ENCODE measurements at places on chromosomes 2 and 18.

DNA sequence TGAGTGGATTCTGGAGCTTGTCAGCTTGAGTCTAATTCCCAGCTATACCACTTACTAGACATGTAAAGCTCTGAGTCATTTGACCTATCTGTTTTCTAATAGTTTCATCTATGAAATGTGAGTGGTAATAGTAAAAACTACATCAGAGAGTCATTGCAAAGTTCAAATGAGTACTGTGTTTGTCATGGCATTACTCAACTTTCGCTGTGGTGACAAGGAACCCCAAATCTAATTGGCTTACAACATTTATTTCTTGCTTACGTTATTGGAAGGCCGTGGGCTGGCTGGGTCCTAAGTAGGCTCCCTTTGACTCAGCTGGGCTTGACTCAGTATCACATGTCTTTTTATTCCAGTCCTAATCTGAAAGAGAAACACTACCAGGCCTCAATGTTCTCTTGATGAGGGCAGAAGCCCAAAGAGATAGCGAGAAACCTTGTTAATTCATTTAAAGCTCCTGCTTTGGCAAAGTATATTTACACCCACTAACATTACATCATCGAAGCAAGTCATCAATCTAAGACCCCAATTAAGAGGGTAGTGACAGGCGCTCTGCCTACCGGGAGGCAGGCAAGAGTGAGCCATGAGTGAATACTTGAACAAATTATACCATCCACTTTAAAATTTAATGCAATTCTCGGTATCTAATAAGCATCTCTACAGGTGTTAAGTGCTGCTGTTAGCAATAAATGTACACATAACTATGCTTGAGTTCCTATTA lies 431.8 kb upstream of the SPHKAP start:
- no peak for DNase-seq

DNA sequence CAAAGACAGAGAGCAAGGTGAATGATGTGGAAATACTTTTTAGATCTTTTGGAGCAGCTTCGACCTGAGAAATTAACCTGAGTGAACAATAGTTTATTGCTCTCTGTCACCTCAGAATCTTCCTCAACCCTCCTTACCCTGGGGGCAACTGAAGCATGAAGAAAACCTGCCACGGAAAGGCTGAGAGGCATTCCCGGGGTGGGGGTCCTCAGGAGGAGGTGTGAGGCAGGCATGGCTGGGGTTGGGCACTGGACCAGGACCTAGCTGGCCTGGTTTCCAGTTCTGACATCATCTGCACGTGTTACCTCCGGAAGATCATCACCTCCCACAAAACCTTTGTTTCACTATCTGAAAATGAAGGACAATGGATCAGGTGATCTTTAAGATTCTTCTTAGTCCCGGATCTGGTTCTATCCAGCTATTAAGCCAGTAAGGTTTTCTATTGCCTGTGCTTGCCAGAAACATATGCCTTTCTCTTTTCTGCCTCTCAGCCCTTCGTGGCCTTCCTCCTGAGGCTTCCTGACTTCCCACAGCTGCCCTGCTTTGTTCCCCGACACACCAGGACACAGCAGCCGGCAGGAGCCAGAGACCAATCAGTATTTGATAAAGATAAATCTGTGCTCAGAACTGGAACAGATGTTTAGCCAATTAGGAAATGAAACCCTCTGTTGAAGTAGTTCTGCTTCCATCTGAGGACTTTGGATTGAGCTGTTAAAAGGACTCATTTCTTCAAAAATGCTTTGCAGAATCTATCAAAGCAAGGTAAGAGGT lies 232.5 kb downstream of the TDRD15 start:
- DNase-seq = no peak

DNA sequence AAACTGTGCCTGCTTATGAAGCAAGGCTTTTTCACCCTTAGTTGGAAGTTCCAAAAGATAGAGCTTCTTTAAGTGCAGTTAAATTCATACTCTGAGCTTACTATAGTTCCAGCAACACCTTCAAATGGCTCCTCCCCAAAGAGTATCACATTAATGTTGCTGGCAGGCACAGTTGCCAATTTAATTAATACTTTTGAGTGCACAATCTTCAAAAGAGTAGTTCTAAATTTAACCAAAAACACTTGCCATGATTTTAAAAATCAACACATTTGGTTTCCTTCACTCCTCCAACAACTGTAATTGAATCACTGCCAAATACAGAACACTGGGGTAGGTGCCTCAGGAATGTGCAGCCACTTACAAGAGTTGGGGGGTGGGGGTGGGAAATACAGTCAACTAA lies 150.6 kb upstream of the UBE2E3 start:
- DNase-seq = no peak

- DNase-seq = no peak
Observed at GRCh38 chr2:238596571-238597551, 170.1 kb downstream of the ASB1 start.

DNA sequence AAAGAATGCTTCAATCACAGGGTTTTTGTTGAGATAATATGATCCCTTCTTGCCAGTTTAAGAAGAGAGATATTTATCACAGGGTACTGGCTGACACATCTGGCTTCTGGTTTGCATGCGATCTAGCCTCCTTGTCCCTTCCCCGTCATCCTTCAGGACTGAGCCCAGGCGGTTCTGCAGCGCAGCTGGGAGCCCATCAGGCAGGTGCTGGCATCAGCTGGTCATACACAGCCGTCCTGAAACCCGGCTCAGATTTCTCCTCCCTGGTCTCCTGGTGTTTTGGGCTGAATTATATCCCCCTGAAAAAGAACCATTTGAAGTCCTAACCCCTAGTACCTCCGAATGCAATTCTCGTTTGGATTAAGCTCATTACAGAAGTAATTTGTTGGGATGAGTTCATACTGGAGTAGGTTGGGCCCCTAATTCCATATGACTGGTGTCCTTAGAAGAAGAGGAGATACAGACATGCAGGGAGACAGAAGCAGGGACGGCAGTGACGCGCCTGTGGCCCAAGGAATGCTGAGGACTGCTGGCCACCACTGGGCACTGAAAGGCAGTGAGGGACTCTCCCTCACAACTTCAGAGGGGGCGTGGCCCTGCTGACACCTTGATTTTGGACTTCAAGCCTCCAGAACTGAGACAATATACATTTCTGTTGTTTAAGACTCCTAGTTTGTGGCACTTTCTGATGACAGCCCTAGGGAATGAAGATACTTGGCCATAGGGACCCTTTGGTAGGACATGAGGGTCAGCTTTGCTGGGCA lies 83.9 kb upstream of the ODC1 start:
- DNase-seq = no peak

- no peak for DNase-seq
Observed at GRCh38 chr2:62136956-62137830, 58.7 kb upstream of the B3GNT2 start.

GRCh38 chr2:128812183-128812940 lies 493.7 kb upstream of the HS6ST1 start:
- DNase-seq = no peak

DNA sequence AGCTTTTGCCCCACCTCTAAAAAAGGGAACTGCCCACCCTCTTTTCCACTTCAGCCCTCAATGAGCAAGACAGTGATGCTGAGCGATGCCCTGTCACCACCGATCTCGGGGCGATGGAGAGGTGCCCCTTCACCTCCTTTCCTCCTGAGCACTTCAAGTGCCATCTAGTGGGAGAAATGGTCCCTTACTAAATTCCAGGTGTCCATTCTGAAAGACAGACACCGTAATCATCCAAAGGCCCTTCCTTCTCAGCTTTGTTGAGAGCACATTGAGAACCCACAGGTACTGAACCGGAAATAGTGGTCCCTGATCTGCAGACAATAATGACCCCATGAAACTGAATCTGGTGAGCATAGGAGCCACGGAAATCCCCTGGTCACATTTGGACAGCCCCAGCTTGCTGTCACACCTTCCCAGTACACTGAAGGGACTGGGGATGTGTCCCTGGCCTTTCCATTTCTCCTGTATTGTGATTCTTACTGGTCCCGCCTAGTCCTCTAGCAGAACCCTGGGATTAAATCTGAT lies 38.5 kb downstream of the KCTD18 start:
- peak; percentile 27 for DNase-seq

DNA sequence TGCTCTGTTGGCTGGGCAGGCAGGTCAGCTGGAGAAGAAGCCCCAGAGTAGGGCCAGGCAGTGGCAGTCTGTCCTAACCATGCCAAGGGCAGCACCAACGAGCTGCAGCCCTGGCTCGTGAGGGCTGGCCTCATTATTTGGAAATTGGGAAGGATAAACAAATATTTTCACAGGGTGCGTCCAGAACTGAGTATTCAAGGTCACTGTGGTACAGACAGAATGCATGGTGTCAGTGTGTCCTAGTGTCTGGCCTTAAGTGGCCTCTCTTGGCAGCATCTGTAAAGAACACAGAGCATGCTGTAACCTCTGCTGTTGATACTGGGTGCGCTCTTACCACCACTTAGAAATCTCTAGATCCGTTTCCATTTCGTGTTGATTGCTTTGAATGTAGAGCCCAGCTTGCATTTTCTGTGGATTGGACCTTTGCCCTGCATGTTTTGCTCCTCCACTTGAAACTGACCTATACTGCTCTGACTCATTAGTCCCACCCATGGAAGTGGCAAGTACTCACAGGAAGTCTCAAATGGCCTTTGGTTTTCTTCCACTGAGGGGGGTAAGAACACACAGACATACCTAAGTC lies 88.2 kb downstream of the GREB1L start:
- DNase-seq = no peak

DNA sequence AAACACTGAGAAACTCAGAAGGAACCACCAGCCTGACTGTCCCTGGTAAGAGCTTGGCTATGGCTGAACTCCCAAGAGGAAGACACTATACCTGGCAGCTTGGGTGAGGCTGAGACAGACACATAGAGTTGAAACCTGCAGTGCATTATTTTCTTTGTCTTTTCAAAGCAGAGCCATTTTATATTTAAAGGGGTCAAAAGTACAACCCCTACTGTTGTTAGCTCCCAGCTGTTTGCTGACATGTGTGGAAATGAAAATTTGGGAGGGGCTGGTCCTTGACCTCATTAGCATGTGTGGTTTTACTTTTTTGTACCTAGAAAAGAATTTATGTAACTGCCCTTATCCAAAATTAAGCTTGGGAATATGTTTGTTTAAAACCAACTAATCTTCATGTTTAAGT lies 309.0 kb downstream of the RPRM start:
- DNase-seq = no peak

DNA sequence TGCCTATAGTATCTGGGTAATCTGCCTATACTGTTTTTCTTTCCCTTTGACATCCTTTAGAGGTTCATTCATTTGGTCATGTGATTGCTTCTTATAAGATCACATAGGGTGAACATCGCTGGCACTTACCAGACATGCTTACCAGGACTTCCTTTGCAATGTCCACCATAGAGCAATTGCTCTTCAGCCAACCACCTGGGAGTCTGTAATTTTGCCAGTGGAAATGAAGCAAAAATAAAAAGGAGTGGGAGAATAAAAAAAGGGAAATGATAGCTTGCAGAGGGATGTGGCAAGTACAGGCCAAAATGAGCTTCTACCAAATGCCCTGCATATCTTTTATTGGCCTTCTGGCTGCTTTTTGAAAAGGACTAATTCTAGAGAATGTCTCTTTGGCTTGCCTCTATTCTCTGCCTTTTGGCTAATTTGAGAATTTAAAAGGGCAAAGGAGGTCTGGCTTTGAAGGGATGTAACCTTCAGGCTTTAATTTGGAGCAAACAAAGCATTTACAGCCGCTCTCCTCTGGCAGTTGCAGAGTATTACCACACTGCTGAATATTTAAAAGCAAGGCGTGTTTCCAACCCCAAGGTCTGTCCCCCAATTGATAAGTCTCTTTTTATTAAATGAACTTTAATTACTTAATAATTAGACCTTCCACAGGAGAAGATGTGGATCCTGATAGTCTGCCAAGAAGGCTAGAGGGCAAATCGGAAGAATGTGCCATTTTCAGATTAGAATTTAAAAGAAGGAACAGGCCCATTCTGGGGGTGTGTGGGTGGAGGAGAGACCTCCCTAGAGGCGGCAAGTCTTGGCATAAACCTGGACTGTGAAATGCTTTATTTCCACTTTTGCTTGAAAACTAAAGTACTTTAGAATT lies 557.9 kb downstream of the DCC start:
- DNase-seq = no peak

DNA sequence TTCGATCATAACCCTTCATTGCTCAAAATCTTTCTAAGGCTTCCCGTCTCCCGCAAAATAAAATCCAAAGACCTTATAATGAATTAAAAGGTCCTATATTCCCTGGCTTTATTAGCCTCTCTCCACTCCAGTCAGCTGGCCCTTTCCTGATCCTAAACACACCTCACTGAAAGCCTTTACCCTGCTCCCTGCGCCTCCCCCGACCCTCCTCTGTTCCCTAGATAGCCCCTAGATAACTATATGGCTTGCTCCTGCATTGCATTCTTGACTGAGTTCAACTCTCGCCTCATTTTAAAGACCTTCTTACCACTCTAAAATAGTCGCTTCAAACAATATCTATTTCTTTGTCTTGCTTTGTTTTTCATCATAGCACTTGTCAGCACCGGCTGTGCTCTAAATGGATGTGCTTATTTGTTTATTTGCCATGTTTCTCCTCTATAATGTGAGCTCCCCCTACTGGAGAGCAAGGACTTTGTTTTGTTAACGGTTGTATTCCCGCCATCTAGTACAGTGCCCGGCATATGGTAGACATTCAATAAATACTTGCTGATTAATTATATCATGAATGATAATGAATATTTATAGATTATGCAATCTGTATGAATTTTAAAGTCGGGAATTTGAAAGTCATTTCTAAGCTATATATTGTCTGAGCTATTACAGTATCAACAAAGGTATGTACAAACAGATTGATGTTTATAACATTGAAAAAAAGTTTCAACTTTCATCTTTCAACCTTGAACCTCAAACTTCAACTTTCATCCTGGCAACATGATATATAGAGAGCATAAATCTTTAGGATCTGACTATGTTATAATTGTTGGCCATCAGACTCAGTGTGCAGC lies 32.4 kb upstream of the VIT start:
- DNase-seq = peak; percentile 69

DNA sequence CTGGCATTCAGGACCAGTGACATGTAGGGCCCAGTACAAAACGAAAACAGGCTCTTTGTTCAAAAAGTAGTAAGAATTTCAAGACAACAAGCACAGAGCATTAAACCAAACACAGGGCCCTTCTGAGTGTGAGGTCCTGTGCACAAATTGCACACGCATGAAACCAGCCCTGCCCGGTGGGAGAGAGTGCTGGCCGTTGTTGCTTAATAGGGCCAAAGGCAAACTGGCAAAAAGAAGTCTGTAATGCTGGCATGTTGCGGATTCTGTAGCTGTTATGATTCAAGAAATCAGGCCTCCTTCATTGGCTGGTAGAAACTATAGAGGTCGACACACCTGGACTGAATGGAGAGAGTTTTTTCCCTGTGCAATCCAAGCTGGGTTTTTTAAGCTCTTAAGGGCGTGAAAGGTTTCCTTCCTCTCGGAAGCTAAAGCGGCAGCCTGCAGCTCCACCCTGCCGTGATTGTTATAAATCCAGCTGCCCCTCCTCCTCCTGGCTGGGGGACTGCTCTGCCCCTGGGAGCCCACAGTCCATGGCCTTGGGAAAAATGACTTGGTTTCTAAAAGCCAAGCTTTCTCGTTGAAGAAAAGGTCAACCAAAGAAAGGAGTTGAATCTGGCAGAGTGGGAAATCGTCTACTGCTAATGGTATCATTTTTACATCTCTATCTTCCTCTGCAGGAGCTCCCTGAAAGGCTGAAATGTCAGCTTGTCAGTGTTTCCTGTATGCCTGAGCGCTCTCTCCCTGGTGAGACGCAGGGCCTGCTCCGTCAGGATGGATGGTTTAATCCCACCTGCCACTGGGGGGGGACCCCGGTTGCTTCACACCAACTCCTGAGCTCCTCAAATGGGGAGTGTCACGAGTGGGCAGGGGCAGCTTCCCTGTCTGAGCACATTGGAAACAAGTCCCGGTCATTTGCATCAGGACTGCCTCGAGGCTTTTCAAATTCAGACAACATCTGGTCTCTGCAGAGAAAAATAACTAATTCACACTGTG lies 143.6 kb downstream of the ALPK2 start:
- DNase-seq = peak; percentile 51

All from NCI-H2227 treated with DMSO at 0.1 percent for 48 hours (cell line).